ENCODE measurements at places on chromosomes 4 and X.

DNA sequence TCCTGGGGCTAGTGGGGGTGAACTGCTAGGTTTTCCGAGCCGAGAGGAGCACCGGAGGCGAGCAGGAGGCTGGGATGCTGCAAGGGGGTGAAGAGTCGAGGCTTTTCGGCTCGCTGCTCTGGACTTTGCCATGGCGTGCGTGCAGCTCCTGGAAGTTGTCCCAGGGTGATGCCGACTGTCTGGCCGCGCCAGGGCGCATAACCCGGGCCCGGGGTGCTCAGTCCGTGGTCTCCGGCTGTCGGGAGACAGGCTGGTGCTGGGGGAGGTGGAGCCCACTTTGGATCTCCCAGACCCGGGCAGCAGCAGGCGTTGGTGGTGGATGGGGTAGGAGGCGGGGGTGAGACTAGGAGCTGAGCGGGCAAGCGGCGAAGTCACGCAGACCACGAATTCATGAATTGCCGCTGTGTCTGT is 793 bp downstream of the GRIA3 start:
- peak; percentile 19 for DNase-seq

DNA sequence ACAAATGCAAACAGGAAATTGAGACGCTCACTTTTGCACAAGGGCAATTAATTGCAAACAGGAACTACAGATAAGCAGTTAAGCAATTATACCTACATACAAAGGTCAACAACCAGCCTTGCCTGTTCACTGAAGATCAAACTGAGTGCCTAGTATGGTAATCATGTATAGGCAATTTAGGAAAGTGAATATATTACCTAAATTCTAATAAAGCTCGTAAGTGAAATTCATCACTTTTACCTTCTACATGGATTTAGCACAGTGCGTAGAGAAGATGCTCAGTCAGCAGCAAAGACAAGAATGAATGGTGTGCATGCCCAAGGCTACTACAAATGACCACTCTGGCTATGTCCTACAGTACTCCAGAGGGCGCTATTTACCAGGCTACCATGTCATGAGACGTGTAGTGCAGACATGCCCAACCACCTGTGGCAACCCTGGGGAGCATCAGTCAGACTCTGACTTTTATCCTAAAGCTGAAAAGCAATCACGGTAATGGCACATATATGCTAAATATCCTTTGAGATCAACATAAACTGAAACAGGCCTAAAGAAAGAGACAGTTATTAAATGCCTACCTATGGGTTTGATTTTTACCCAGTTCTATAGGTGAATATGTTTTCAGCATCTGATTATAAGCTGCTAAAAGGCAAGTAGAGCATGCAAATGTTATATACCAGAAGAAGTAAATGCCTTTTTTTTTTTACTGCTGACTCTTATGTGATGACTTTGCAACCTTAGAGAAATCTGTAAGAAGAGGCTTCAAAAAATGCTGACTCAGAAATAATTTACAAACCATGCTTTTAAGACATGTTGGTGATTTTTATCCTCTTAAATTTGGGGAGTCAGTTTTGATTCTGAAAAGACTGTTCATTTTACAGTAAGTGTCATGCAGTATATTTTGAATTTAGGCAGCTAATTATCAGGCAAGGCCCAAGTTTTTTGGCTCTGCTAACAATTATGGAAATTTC is 178.0 kb downstream of the PPP3CA start:
- peak; percentile 57 for DNase-seq

DNA sequence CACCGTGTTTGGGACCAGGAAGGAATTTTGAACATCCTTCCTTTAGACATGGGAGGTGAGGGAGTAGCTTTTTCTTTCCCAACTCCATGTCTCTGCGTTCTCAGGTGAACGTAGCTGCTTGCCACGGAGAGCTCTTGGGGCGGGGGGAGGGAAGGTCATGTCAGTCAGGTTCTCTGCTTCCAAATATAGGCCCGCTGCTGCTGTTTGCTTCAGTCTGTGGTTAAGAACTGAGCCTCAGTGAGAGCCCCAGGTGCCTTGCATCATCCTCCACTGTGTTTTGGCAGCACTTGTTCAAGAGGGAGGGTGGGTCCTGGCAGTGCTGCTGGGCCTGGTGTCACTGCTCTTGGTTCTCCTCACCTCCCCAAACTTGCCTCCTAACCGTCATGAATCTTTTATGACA is 46.5 kb downstream of the HADH start:
- no peak for DNase-seq

- DNase-seq = no peak
Measured at GRCh38 chr4:2275546-2276251, 13.8 kb upstream of the MXD4 start.

DNA sequence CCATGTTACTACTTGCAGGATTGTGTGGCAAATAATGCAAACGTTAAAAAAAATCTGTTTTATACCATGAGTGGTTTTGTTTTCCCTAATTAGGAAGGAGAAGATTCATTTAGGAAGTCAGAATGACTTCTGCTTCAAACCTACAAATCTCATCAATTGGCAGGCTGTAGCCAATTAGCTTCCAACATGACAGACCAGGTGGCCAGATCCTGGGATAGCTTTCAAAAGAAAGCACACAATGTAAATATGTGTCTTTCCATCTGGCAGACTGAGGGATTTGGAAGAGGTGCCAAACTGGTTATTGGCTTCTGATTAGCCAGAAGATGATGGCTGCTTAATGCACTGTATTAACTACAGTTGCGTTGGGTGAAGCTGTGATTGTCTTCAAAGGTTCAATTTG is 432.8 kb downstream of the ANKRD50 start:
- DNase-seq = no peak

DNA sequence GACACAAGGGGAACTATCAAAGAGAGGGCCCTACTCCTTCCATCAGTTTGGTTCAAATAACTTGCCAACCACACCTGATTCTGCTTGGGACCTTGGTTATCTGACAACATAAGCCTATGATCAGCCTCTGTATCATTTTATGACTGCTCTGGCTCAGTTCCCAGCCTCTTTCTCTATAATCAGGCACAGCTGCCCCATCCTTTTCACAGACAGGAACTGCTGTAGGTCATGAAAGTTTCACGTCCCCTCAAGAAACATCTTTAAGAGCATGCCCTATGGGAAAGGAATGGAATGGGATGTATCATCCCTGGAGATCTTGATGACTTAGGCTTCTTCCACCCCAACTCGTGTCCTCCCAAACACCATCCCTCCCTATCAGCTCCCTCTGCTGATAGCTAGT is 243.4 kb downstream of the AR start:
- DNase-seq = peak; percentile 53

GRCh38 chrX:24335871-24336270 is 22.0 kb upstream of the SUPT20HL2 start:
- no peak for DNase-seq

- no peak for DNase-seq
Measured at GRCh38 chr4:8553216-8553615, 27.0 kb upstream of the GPR78 start.

DNA sequence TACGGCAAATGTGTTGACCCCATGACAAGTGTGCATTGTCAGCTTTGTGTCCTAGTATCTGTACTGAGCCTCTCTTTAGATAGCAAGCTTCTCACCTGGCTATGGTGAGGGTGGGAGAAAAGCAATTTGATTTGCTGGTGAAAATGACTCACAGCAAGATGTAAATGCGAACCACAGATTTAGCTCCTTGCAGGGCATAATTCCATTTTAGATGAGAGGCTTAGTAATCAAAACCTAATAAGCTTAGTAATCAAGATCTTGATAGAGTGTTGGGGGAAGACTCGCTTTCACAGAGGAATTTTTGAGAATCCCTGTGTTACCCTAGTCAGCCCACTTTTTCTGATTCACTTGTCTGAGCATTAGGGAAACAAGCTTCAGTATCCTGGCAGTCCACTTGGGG is 7.7 kb upstream of the OCIAD2 start:
- peak; percentile 39 for DNase-seq

DNA sequence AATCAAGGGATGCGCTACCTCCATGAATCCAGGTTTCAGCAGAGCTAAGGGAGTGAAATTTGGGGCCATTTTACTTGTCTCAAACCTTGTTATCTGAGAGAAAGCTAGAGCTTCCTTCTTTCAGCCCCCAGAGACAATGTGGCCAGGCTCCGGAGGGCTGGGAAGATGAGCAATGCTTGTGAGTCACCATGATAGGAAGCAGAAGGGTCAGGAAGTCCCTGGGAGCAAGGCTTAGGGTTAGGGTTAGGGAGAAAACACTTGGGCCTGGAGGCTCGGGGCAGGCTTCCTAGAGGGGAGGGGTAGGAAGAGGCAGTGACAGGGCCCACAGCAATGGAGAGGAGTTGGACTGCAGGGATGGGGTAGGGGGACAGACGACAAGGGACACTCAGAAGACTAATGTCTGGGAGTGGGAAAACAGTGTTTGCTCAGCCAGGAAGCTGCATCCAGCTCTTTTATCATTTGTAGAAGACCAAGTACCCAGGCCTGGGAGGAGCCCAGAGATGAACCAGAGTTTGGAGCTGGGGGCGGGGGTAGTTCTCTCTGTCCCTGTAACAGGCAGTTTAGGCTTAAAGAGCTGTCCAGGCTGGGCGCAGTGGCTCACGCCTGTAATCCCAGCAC is 16.4 kb upstream of the PORCN start:
- DNase-seq = peak; percentile 40

DNA sequence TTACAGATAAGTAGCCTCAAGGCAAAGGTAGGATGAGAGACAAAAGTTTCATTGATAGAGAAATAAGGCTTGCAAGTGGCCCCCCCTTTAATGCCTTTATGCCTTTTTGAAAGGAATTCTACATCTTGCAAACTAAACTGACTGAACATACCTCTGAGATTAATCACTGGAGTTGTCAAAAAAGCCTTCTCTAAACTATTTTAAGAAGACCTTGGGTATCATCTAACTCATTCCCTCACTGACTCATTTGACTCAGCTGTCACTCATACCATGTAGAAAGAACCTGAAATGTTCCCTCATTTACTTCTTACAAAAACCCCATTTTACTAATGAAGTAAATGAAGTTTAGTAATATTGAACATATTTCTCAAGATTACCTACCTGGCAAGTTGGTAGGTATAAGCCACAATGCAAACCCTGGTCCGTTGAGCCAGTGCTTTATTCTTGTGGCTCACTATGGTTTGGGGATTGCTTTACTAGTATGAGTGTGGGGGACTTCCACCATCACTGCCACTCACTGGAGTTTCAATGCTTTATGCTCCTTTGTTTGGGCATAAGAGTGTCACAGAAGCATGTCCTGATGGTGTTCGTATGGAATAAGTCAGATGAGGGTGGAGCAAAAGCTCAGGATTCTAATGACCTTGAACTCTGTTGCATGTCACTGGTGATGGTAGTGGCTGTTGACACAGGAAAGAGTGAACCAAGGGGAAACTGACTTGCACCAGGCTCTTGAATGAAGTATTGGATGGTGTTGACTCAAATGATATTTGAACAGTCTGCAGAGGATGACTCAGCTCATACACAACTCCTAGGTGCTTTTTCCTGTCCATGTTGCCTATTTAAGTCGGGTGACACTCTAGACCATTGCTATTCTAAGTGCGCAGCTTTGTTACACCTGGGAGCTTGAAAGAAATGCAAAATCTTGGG is 305.5 kb upstream of the EMCN start:
- peak; percentile 52 for DNase-seq

GRCh38 chr4:22315628-22316027 is 200.2 kb downstream of the ADGRA3 start:
- DNase-seq = no peak

DNA sequence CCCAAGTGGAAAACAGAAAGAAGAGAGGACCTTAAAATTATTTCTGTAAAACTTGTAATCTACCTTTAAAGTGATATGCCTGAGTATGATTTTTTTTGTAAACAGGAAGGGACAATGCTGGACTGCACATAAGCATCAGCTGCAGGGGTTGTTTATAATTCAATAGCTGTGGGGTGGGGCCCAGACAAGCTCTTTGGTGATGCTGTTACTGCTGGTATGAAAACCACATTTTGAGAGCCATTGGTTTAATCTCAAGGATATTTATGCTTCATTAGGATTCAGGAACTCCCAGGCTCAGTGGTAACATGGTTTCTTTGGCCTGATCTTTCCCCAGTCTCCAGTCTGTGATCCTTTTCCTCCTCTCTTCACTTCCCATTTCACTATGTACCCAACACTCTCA is 34.3 kb upstream of the GRPR start:
- no peak for DNase-seq

DNA sequence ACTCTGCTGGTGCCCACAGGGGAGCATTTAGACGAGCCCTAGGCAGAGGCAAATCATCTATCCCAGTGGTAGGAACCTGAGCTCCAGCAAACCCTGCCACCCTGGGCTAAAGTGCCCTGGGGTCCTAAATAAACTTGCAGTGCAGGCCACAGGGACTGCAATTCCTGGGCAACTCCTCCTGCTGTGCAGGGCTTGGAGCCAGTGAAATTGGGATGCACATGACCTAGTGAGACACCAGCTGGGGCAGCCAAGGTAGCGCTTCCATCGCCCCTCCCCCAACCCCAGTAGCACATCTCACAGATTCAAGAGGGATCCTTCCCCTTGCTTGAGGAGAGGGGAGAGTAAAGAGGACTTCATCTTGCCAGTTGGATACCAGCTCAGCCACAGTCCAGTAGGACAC is 44.1 kb downstream of the CHRNA9 start:
- no peak for DNase-seq

DNA sequence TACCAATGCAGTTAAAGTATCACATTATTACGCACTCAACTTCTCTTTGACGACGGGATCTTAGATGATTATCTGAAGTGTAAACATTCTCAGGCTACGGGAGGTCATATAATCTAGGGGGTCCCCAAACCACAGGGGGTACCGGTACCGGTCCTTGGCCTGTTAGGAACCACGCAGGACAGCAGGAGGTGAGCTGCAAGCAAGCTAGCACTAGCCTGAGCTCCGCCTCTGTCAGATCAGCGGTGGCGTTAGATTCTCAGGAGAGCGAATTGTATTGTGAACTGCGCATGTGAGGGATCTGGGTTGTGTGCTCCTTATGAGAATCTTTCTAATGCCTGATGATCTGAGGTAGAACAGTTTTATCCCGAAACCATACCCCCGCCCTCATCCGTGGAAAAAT is 20.6 kb upstream of the PRR27 start:
- DNase-seq = no peak

DNA sequence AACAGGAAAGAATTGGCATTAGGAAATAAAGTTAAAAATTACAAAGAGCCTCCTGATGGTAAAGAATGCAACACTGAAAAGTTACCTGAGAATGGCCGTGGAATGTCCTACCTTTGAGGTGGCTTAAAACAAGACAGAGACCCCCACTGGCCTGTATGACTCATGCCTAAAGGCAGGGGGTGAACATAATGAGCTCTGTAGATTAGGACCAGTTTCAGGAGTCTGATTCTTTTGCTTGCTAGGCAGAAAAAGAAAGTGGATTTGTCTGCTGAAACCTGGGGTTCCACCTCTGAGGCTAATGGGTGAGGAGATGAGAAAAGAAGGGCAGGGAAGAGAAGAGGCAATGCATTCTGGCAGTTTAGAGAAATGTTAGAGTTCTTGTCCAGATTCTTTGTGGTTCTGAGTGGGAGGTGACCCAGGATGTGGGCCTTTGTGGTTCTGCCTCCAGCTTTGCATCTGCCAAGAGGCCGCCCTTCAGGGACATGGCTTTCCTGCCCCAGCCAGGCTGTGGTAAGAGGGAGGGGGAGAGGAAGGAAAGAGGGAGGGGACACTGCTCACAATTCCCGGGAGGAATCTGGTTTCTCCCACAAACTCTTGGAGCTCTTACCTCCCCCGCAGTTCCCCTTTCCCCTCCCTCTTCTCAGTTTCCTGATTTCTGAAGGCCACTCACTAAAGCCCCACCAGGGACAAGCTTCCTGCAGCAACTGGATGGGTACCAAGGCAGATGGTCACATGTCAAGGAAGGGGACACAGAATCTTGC is 109.6 kb downstream of the EFNB1 start:
- peak; percentile 75 for DNase-seq
